Natural killer cell (primary cell): ENCODE measurements at places on chromosomes 3 and 15.

- no peak for DNase-seq
These were observed 22.5 kb downstream of the KCTD6 start for GRCh38 chr3:58514405-58514804.

DNA sequence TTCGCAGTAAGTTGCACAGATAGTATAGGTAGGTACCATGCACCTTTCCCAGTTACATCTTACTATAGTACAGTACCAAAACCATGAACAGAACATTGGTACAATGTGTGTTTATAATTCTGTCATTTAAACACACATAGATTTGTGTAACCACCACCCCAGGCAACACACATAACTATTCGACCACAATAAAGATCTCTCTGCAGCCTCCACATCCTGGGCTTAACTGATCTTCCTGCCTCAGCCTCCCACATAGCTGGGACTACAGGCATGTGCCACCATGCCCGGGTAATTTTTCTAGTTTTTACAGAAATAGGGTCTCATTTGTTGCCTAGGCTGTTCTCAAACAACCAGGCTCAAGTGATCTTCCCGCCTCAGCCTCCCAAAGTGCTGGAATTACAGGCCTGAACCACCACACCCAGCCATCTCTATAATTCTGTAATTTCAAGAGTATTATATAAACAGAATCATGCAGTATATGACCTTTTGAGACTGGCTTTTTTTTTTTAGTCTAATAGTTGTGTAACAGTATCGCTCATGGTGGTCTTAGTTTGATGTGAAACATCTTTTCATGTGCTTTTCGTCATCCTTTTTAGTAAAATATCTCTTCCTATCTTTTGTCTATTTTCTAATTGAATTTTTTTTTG, 13.3 kb upstream of the TMF1 start:
- no peak for DNase-seq

DNA sequence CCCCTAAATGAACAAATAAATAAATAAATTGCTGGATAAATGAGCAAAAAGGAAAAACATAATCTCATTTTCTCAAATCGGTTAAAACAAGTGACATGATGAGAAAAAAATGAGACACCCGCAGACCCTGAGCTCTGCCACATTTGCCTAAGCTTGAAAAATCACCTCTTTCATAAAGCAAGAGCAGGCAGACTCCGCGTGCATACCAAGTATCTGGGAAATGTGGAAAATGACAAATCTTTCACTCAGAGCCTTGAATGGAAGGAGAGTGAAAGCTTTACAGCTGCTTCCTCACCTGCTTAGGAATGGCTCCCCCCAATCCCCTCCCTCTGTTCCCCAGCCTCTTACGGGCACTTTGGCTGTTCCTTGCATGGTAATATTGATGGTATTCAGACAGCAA, 355.5 kb upstream of the SUCLG2 start:
- DNase-seq = no peak

DNA sequence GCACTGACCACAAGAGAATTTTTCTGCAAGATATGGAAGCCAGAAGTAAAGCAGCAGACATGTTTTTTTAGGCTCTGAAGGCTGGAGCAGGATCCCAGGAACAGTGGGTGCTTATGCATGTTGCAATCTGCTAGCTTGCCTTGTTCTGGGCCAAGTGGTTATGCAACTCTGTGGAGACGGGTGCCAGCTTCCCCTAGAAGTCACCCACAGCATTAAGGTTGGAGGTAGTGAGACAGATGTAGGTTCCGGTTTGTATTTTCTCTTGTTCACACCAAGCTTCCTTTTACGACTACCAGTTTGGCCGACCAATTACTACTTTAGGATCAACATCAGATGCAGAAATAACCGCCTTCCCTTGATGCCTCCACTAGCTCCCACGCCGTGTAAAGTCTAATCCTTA, 11.1 kb downstream of the DPH3 start:
- no peak for DNase-seq

GRCh38 chr3:126464997-126465396, 10.7 kb downstream of the ZXDC start:
- DNase-seq = no peak
